ENCODE measurements at places on chromosomes 2 and 18. TPM values are rescaled to one million over a fixed set of nuclear protein-coding genes. Genes with fewer than 3 reads are reported as not detected.

The AQP12B gene
- total RNA-seq: not detected

The EIF2AK2 gene
- 31.6 TPM for total RNA-seq

The ABCG8 gene
- not detected for total RNA-seq

DNA sequence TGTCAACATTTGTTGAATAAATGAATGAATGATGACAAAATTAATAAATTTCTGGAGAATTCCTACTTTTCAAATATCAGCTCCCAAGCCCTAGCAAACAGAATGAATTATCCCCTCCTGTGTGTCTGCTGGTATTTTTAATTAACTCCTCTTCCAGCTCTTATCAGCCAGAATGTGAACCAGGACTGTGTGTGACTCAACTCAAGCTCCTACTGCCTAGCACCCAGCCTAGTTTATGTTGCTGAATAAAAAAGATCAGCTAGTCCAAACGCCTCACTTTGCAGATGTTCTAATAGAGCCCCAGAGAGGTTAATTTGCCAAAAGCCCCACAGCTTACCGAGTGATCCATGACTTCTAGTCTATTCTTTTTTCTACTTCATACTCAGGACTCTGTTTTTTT, 50.3 kb downstream of the RABL2A start:
- DNase-seq: no peak
- no peak overlapping the region for H3K4me3 ChIP-seq
- no peaks in the 10 kb centered on the region for H3K27me3 ChIP-seq
- H3K4me1 ChIP-seq: no peaks in the 10 kb centered on the region
- no peaks in the 10 kb centered on the region for H3K36me3 ChIP-seq

GRCh38 chr2:29878898-29879297, 42.5 kb downstream of the ALK start:
- H3K27ac ChIP-seq: no peak overlapping the region
- H3K4me1 ChIP-seq: no peaks in the 10 kb centered on the region
- no peak for DNase-seq
- H3K27me3 ChIP-seq: no peaks in the 10 kb centered on the region
- H3K36me3 ChIP-seq: no peaks in the 10 kb centered on the region

DNA sequence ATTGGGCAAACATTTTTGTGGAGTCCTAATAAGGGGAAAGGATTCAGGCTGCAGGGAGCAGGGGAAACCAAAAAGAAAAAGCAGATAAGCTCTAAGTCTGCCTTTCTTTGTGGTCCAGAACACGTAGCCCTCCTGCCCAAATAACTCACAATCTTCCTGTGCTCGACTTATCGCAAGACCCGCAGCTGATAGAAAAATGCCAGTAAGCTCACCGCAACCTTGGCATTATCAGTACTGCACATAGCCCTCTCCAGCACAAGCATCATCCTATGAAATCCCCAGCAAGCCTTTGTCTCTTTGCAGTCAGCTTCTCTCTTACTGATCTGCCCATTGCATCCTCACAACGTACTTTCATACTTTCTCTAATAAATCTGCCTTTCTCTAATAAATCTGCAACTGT, 202.4 kb upstream of the HNRNPA3 start:
- H3K4me1 ChIP-seq: no peaks in the 10 kb centered on the region
- no peak overlapping the region for H3K27ac ChIP-seq
- H3K4me3 ChIP-seq: no peak overlapping the region
- DNase-seq: no peak
- no peaks in the 10 kb centered on the region for H3K27me3 ChIP-seq

DNA sequence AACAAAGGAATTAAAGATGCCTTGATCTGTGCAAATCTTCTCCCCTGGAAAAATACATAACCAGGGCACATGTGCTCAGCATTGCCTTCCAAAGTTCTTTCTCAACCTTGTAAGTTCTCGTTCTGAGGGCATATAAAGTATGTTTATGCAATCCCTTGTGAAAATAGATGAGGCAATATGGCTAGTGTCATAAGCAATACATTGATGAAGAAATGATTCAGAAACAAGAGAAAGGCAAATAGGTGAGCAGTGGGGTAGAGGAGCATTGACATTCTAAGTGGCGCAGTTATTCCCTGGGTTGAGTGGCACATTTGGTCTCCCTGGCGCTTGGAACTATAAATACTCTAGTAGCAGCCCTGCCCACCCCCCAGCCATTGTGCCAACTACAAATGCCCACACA, 57.4 kb upstream of the PGAP1 start:
- H3K4me1 ChIP-seq: peaks cover 9% of the 10 kb centered on the region
- H3K27me3 ChIP-seq: no peaks in the 10 kb centered on the region
- H3K27ac ChIP-seq: no peak overlapping the region
- DNase-seq: no peak
- H3K4me3 ChIP-seq: no peak overlapping the region

- H3K4me1 ChIP-seq: peaks cover 68% of the 10 kb centered on the region
- no peaks in the 10 kb centered on the region for H3K36me3 ChIP-seq
- no peaks in the 10 kb centered on the region for H3K27me3 ChIP-seq
- no peak for DNase-seq
- H3K27ac ChIP-seq: peak overlapping the region; percentile 9
Measured at GRCh38 chr2:8312861-8313830, 368.7 kb upstream of the ID2 start.

GRCh38 chr2:170092436-170093060, 85.4 kb upstream of the MYO3B start:
- no peaks in the 10 kb centered on the region for H3K4me1 ChIP-seq
- no peak overlapping the region for H3K27ac ChIP-seq

GRCh38 chr18:6871566-6871965, 142.1 kb downstream of the ARHGAP28 start:
- no peak for DNase-seq
- no peak overlapping the region for H3K27ac ChIP-seq
- no peak overlapping the region for H3K4me3 ChIP-seq
- H3K36me3 ChIP-seq: no peaks in the 10 kb centered on the region

GRCh38 chr2:101132202-101132601, 19.0 kb downstream of the TBC1D8 start:
- H3K27me3 ChIP-seq: no peaks in the 10 kb centered on the region
- H3K36me3 ChIP-seq: no peaks in the 10 kb centered on the region
- no peak overlapping the region for H3K27ac ChIP-seq

DNA sequence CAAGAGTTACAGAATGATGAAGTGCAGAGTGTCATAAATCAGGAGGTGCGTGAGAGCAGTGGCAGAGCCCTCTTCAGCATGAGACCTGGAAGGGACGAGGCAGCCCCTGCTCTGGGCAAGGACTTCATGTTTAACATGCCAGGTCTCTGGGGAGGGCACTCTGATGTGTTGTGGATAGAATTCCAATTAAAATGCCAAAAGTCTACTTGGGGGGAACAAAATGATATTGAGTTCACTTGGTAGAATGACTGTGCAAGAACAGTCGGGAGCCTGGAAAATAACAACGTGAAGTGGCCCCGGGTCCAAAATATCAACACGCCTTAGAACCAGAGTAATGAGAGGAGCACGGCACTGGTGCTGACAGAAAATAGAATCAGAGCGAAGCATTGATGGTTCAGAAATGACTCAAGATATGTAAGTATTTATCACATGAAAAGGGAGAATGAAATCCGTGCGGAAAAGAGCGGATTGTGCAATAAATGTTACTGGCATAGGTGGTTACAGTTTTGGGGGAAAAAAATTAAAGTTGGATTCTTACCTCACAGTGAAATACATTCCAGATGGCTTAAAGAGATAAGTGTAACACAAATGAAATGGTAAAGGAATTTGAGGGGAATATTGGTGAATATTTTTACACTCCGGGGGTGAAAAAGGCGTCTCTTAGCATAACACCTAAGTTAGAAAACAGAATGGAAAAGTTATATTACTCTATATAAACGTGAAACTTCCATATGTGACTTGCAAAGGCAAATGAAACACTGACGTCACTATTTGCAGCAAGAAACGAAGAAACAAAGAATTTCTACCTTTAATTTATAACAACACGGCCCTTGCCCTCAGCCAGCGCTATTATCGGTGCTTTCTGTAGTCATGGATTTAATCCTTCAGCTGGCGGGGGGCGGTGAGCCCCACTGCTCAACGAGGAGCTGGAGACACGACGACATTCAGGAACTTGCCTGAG, 159.4 kb upstream of the TWIST2 start:
- H3K4me3 ChIP-seq: no peak overlapping the region
- no peaks in the 10 kb centered on the region for H3K27me3 ChIP-seq
- no peak for DNase-seq
- no peaks in the 10 kb centered on the region for H3K36me3 ChIP-seq
